NCI-H526 treated with DMSO at 0.1 percent for 48 hours (cell line): ENCODE measurements at places on chromosomes 1 and 21.

DNA sequence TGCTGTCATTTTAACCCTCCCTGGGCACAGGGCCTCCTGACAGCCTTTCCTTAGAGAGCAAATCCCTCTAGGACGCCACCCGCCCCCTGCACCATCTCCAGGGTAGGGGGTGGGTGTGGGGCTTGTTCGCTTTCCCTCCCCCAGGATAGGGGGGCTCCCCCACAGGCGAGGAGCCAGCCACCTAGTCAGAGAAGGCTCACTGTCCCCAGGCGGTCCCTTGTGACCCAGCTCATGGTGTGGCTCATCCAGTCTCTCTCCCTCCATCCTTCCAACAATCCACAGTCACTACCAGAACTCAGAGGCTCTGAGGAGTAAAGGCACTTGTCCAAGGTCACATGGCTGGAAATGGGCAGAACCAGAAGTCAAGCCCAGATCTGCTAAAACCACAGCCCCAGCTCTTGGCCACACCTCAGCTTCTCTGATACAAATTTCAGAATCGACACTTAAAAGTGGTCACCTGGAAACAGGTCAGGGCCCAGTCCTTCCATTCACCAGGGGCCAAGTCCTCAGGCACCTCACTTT is 89.8 kb downstream of the MRPL37 start:
- no peak for DNase-seq

GRCh38 chr21:43917515-43918384 is 52.7 kb downstream of the AGPAT3 start:
- DNase-seq: no peak

DNA sequence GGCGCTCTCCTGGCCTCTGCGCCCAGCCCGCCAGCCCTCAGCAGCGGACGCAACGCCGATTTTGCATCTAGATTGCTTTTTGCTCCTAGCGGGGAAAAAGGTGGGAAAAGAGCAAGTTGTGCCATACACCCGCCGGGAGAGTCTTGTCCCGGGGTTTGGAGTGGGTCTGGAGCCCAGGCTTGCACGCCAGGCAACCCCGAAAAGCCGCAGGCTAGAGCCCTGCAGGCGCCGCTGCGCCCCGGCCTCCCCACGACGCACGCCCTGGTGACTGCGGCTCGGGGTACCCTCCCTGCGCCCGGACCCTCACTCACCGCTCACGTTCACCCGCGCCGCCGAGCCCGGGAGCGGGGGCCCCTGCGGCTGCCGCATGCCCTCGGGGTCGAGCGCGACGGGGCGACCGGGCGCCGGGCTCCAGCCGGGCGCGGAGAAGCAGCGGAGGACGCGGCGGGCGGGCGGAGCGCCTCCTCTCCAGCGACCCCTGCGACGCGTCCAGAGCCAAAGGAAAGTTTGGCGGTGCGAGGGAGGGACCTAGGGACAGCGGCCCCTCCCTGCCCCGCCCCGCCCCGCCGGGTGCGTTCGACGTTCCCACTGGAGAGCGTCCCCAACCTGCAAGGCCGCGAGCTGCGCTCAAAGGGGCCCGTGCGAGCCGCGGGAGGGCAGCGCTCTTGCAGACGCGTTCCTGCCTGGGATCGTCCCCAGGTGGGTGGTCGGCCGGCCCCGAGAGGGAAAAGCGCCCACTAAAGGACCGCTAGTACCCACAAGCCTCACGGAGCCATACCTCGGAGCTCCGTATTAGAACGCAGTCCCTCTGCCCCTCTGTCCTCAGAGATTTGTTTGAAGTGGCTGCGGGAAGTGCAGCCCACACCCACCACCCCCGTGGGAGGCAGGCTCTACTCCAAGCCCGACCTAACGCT is at the start of gene LPAR3:
LPAR3 (minus strand) TSS at position 502 of the 914 bp plus-strand sequence. CDS start 27,086 bp downstream, outside the sequence.
- DNase-seq: no peak

DNA sequence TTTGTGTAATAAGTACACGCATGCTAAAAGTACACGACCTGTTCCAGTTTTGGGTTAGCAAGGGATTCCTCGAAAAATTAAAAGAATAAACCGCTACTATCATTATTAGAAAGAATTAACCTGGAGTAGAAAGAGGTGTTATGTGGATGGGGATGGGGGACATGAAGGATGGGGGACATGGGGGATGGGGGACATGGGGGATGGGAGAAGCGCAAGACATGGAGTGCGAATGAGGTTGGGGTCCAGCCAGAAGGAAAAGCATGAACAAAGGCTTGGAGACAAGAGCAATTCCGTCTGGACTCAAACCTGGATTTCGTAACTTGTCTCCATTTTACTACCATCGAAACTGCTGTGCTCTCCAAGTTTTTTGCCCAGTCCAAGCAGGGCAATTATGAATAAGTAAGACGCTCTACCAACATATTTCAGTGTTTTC is 591 bp upstream of the KDM1A start:
- DNase-seq: no peak

DNA sequence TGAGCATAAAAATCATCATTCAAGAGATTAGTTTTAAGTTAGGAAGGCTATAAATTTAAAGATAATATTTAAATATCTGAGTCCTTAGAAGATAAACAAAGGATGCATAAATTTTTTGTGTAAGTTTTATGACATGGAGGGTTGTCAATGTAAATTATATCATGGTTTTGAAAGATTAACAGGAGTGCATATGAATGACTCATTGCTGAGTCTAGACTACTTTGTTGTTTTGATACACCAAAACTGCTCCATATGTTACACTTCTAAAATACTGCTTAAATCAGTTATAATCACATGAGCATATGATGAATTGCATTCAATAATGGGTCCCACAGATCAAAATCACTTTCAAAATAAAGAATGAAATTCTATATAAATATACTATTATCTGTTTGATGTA is 312.5 kb downstream of the KCNT2 start:
- DNase-seq: no peak
